GM23248 (cell line): ENCODE measurements at places on chromosomes 5 and 9.
A peak's percentile ranks its signal among the peaks of the same experiment; 100 is the strongest.

- DNase-seq = no peak
- H3K27me3 ChIP-seq = no peaks in the 10 kb centered on the region
- H3K4me3 ChIP-seq = no peak overlapping the region
- no peaks in the 10 kb centered on the region for H3K36me3 ChIP-seq
- H3K27ac ChIP-seq = no peak overlapping the region
Observed at GRCh38 chr5:72588640-72589039, 81.4 kb upstream of the ZNF366 start.

DNA sequence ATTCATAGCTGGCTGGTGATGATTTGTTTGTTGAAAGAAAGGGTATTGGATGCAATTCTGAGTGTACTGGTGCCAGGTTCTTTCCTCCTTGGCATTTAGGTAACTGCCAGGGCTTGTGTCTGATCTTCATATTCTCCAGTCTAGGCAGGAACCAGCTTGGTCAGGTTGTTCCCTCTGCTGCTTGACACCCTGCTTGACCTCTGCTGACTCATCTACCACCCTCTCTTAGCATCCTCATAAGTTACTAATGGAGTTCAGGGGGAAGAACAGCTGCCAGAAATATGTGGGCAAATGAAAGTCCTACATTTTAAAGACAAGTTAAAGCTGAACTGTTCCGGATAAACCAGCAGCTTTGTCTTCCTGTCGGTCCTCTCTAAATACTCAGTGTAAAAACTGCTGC lies 116.1 kb upstream of the TNC start:
- peaks cover 10% of the 10 kb centered on the region; the same call in 1 of the 2 replicates for H3K4me1 ChIP-seq
- peak; percentile 78 for DNase-seq
- H3K36me3 ChIP-seq = 0 out of 2 replicates have a peak, but pooled peaks cover 3% of the 10 kb centered on the region

- H3K36me3 ChIP-seq = no peaks in the 10 kb centered on the region
- no peak for DNase-seq
- no peak overlapping the region for H3K4me3 ChIP-seq
- no peaks in the 10 kb centered on the region for H3K4me1 ChIP-seq
Observed at GRCh38 chr5:17831279-17831678, 197.0 kb downstream of the TAF11L14 start.

GRCh38 chr5:87136733-87137132 lies 130.9 kb upstream of the RASA1 start:
- no peak for DNase-seq
- H3K4me1 ChIP-seq = peaks cover 41% of the 10 kb centered on the region
